ENCODE measurements at places on chromosomes 6 and 20.

GRCh38 chr20:64156886-64157875, 7.1 kb upstream of the MYT1 start:
- DNase-seq, result no peak

DNA sequence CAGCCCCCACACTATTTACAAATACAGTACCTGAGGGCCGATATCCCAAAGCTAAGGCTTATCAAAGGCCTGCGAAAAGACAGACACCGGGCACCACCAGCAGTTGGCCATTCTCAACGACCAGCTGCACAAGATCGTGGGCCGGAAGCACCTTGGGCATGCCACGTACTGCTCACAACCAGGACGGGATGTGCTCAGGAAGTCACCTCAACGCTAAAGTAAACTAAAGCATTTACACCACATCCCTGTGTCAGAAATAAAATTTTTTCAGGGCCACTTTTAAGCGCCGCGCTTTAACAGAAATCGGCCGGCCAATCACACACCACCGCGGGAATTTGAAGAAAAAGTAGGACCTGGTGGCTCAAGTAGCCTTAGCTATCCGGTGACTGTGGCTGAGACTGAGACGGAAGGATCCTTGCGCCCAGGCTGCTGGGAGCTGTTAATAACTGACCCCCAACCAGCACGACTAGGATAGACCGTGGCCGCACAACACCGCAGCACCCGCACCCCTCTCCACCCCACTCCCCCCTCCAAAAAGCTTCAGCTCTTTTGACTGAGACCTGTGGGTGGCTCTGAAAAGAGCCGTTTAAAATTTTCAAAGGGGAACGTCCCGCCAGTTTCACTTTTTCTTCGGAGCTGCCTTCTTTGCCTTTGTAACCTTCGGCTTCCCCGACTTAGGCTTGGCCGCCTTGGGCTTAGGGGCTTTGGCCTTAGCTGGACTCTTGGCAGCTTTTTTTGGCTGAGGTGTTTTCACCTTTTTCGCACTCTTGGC, 131.2 kb upstream of the BTN3A2 start:
- DNase-seq, result no peak

- no peak for DNase-seq
Measured at GRCh38 chr20:24695529-24696225, 226.2 kb downstream of the SYNDIG1 start.

- DNase-seq, result no peak
Measured at GRCh38 chr20:31967830-31968249, at the start of gene XKR7. Gene XKR7 (plus strand): TSS chr20:31968151. CDS start chr20:31968176, 25 bp downstream.

GRCh38 chr6:117485433-117485832, 3.0 kb downstream of the DCBLD1 start:
- DNase-seq, result no peak

GRCh38 chr6:71349976-71350615, 61.5 kb downstream of the OGFRL1 start:
- no peak for DNase-seq

GRCh38 chr20:46626758-46627157, 24.5 kb downstream of the SLC13A3 start:
- no peak for DNase-seq

- DNase-seq, result no peak
Measured at GRCh38 chr6:61833176-61833755, 452.8 kb downstream of the KHDRBS2 start.

DNA sequence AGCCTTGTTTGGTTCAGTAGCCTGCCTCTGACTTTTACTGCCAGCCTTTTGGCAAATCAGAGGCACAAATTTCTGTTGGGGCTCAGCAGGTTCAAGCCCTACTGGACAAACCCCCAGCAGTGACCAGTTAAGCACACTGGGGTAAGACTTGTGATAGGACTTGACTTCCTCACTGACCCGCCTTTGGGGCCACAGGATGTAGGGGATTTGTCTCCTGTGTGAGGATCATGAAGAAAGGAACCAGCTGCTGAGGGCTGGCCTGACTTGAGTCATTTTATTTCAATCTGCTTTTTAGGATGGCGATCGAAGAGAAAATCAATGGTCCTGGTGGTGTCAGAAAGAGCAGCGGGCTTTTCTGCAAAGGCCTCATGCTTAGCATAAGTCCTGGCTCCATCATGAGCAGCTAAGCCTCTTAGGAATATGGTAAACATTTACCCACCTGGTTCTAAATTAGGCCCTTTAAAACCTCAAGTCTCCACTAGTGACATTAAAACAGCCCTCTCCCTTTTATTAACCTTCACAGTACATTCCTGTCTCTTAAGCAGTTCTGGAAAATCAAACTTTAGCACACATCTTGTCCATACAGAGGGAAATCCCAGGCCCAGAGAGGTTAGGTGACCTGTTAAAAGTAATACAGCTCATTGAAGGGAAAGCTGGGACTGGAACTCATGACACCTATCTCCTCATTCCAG, 16.6 kb downstream of the CHMP4B start:
- no peak for DNase-seq

DNA sequence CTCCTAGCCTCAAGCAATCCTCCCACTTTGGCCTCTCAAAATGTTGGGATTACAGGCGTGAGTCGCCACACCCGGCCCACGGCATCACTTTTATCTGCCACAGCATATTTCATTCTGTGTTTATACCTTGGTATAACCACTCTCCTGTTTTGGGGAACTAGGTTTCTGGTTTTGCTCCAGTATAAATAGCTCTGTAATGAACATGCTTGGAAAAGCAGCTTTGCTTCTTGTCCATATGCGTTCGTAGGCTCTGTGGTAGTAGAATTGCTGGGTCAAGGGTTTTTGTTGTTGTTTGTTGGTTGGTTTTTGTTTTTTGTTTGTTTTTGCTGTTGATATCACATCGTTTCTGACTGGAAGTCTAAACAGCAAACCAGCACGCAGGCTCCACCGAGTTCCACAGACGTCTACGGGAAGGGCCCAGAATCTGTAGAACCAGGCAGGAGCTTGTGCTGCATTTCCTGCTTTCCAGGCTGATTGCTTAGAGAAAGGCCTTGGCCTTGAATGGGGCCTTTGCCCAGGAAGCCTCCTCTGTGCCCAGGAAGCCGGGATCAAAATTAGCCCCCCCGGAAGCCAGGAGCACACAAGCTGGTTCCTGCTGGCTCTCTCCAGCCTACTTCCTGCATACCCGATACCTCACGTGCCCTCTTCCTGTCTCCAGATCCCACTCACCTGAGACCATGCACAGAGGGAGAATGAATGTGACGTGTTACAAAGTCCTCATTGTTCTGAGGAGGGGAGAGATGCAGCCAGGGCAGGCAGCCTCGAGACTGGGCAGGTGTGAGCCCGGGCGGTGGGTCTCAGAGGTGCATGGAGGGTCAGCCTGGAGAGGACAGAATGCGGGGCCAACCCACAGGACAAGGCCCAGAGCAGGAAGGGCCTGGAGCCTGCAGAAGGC, 34.7 kb downstream of the AAR2 start:
- DNase-seq, result no peak

GRCh38 chr20:21324126-21324525, 21.0 kb downstream of the XRN2 start:
- DNase-seq, result no peak

DNA sequence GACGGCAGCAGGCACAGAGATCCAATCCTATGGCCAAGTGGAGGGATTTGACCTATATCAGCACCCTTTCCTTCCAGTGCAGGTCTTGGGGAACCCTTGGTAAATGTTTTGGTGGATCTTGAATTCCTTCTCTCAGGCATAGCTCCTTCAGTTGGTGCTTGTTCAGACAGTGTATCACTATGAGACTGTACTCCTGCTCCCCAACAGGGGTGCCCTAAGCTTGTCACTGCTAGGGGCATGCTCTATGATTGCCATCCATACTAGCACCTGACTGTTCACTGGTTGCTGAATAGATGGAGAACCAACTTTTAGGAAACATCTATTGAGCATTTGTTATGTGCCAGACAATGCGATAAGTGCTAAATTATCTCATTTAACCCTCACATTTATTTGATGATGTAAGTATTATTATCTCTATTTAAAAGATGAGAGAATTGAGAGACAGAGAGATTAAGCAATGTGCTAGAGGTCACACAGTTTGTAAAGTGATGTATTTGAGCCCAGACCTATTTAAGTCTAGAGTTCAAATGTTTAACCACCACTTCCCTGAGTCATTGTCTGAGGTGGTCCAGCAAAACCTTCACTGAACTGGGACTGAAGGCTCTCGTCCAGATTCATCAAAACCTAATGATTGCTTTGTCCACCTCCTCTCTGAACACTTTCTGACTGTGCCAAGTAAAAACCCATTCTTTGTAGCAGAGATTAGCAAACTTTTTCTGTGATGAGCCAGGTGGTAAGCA, 34.3 kb downstream of the ADGRF1 start:
- no peak for DNase-seq

- no peak for DNase-seq
Measured at GRCh38 chr20:57653546-57653900, 33.3 kb upstream of the ZBP1 start.

GRCh38 chr6:8269872-8270454, 165.4 kb downstream of the SLC35B3 start:
- DNase-seq, result no peak

DNA sequence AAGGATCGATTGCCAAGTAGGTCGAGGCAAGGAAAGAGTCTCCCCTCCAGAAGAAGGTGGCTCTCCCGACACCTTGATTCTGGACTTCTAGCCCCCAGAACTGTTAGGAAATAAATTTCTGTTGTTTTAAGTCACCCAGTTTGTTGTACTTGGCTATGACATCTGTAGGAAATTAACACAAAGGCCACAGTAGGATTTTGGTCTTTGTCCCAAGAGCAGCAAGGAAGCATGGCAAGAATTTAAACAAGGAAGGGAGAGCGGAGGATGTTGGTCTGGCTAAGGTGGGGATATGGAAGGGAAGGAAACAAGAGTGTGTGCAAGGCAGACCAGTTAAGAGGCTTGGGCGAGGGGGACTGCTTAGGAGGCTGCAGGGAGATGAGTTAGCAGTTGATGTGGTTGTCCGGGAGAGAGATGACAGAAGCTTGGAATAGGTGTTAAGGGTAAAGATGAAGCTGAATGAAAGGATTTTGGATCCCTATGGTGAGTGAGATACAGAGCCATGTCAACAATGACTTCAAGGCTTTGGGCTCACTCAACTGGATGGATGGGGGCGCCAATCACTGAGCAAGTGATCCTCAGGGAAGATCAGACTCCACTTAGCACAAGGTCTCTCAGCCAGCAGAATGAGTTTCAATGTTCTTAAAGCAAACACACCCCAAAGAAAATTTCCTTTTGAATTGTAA, 140.5 kb upstream of the ZNF217 start:
- no peak for DNase-seq

GRCh38 chr6:25874118-25874517, at the start of gene SLC17A3:
Gene SLC17A3 (minus strand): TSS chr6:25874243. CDS start chr6:25868387, 5,856 bp downstream.
- DNase-seq, result no peak

GRCh38 chr6:152720974-152721373, 23.3 kb downstream of the MYCT1 start:
- no peak for DNase-seq

GRCh38 chr6:158198461-158198860, 30.3 kb downstream of the GTF2H5 start:
- no peak for DNase-seq

- no peak for DNase-seq
Measured at GRCh38 chr20:36604952-36605398, 604 bp upstream of the RAB5IF start.

GRCh38 chr20:48604936-48605335, 222.9 kb downstream of the PREX1 start:
- DNase-seq, result no peak

GRCh38 chr6:112004201-112005012, 49.5 kb upstream of the CCN6 start:
- DNase-seq, result no peak

DNA sequence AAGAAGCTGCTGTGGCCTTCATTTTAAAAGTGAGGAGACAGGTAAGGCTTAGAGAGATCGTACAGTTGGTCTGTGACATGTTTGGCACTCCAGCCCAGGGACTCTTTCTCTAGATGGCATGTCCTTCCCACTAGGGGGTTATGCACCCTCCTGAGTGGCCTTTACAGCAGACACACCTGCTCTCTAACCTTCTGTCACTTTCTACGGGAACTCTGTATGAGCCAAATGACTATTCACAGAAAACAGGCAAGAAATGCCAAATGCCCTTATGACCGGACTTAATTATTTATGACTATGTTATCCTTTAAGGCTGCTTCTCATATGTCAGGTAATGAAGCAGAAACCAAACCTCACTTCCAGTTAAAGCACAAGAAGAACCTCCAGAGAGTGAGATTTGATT, 91.2 kb downstream of the MAP3K5 start:
- no peak for DNase-seq

DNA sequence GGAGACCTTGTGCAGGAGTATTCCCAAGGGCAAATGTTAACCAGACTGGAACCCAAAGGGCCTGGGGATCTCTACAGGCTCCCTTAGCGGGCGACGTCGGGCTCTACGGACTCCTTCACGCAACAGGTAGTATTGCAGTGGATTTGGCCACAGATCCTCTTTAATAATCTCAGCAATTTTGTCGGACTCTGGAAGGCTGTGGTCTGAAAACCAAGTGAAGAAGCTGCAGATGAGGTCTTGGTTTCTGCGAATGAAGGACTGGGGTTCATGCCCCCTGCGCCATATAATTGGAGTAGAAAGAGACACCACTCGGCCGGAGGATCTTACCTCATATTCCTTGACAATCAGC, 1.3 kb downstream of the TSPYL1 start:
- DNase-seq, result no peak

DNA sequence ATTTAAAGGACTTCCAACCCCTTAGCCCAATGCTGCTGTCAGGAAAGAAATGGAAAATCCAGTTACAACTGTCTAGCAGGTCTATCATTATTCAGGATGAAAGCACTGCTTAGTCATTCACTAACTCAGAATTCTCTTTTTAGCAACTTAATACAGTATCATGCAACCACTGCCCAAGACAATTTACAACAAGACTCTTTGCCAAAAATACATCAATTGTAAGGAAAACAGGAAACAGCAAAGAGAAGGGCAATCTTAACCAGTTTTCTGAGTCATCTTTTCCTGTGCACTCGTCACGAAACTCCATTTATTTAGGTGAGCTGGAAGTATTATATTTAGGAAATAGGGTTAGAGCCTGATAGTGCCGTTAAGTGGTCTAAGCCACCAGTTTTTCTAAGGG, 1197.7 kb upstream of the CITED2 start:
- no peak for DNase-seq

DNA sequence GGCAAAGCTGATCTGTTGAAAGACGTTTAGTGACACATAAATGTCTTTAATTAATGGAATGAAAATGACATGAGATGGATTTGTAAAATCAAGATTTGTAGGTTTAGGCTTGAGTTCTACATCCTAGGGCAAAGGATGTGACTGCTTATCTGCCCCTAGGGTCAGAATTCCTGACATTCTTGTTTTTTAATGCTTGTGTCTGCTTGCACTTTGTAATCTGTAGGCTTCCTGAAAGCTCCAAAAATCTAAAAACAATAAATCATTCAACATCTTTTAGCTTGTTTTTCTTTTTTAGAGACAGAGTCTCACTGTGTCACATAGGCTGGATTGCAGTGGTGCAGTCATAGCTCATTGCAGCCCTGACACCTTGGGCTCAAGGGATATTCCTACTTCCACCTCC, 107.9 kb upstream of the MLIP start:
- DNase-seq, result no peak

DNA sequence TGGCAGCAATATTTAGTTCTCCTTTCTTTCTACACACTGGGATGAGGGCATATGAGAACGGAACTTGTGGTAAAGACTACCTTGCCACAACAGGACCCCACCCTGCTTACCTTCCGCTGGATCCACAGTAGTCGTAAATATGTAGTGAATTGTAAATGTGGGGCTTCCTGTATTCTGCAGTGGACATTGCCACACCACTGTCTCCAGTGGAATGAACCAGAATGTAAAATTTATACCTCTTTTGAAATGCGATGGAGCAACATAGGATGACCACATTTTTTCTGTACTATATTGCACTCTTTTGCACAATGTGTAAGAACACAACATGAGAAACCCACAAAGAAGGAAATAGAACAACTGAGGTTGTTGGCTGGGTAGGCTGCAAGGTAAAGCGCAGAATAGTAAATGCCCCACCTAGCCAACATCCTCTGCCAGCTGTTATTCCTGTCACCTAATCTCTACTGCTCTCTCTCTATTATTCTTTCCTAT, 16.1 kb upstream of the RIPOR2 start:
- DNase-seq, result no peak

Measured in progenitor cell of endocrine pancreas (in vitro differentiated cells).